Natural killer cell treated with Interleukin-12 subunit alpha and Interleukin-12 subunit beta and Interleukin-15 and Interleukin-18, amount 100 ng/mL, for 72 hours (primary cell): ENCODE measurements at places on chromosomes 2 and 18.

DNA sequence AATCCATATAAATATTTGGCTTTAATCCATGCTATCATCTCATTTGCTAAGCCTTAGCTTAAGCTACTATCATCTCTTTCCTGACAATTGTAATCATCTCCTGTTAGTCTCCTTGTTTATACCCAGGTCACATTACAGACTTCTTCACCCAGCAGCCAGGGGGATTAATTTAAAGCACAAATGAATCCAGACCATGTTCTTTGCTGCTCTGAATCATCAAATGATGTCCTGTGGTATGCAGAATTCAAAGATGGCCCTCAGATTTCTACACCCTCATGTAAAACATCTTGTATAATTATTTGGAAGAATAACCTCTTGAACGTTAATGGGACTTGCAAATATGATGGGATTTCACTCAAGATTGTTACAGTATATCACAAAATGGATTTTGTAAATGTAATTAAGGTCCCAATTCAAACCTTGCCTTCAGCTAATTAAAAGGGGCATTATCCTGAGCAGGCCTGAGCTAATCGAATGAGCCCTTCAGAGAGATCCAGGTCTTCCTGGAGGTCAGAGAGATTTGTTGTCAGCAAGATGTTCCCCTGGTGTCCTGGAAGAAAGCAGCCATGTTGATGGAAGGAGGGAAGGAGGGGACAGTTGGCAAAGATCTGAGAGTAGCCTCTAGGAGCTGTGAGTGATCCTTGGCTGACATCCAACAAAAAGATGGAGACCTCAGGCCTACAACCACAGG, 241.1 kb upstream of the MMADHC start:
- no peak for DNase-seq

DNA sequence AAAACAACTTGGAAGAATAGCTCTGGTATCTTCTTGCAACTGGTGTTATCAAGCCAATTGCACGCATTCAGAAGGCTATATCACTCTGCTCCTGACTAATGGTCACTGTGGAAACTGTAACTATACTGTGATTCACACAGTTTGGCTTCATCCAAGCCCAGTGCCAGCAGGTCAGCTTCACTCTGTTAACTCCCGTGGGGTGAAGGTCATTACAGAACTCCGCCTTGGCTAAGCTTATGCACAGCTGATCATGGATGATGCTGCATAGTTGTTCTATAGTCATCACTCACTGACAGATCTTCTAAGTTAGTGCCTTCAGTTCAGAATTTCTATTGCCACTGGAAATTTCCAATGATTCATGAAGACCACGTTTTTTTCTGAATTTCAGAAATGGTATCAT, 497.2 kb upstream of the NETO1 start:
- no peak for DNase-seq

DNA sequence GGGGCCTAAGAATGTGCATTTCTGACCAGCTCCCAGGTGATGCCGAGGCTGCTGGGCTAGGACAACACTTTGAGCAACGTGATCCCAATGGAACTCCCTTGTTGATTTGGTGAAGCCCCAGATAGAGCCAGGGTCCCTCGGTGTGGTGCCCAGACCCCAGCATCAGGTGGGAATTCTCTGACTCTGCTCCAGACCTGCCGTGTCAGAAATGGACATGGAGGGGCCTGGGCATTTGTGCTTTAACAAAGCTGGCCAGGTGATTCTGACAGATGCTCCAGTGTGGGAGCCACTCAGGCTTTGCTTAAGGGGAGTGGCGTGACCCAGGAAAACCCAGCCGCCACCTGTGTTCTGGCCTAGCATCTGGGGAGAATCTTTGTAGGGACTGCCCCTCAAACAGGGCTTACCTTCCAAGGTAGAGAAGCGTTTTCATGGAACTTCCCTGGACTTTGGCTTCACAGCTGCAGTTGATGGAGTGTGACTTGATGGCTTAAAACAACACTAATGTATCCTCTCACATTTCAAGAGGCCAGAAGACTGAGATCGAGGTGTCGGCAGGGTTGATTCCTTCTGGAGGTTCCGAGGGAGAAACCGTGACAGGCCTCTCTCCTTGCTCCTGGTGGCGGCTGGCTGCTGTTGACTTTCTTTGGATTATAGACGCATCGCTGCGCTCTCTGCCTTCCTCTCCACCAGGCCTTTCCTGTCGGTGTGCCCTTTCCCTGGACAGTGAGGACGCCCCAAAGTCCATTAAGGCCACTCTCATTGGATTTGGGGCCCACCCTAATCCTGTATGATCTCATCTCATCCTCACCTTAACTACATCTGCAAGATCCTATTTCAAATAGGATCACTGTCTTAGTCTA, 57.0 kb upstream of the HDAC4 start:
- no peak for DNase-seq

GRCh38 chr2:117885308-117885707, 70.8 kb downstream of the DDX18 start:
- no peak for DNase-seq

- DNase-seq, result no peak
Measured at GRCh38 chr18:51193621-51194287, 3.7 kb downstream of the MEX3C start.

GRCh38 chr18:904218-905090, at the start of gene ADCYAP1:
TSS of gene ADCYAP1 (plus strand) at chr18:904871. CDS start at chr18:905387, 516 bp downstream.
- DNase-seq, result no peak

GRCh38 chr2:27615316-27615715, 13.5 kb downstream of the CCDC121 start:
- DNase-seq, result no peak

GRCh38 chr2:218872645-218873358, 7.8 kb upstream of the WNT10A start:
- no peak for DNase-seq

DNA sequence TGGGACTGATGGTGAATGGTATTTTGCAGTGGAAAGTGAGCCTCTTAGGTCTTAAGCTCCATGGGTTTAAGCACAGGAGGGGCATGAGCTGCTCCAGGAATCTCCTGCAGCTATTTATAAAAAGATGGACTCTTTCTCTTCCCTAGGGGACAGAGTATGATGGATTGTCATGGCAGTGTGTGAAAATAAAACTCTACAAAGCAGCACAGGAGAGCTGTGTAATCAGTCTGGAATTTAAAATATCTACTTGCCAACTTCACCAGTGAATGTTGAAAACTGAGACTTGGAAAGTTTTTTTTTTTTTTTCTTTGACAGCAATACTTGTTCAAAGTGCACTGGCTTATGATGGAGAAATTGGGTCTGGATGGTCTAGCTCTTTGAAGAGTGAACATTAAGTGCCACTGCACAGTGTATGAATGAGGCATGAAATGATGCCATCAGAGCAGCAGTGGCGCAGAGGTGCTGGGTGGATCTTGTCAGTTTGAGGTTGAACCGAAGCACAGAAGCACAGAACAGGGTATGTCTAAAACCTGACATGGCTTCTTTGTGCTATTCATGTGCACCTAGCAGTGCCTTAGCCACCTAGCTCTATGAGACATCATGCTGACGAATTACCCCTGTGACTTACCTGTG, 245.4 kb downstream of the PTPRM start:
- no peak for DNase-seq

DNA sequence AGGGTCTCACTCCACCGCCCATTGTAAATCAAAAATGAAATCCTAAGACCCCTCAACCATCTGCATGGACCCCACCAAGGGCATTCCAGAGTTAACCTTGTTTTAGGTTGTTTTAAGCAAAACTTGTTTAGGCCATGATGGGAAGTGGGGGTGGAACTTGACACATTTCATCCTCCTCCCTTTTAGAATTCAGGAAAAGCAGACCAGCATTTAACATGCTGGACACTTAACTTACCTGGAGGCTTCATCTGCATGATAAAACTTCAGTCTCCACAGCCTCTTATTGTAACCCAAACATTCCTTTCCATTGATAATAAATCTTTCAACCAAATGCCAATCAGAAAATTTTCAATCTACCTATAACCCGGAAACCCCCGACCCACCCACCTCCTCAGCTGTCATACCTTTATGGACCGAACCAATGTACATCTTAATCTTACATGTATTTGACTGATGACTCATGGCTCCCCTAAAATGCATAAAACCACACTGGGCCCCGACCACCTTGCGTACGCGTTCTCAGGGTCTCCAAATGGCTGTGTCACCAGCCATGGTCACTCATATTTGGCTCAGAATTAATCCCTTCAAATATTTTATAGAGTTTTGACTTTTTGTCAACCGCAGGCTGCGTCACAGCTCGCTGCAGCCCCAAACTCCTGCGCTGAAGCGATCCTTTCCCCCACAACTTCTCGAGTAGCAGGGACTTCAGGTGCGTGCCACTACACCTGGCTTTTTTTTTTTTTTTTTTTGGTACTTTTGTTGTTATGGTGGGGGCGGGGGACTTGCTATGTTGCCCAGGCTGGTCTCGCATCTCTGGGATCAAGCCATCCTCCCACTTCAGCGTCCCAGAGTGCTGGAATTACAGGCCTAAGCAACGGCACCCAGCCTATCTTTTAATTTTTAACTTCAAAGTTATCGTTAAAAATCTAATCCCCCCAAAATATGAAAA, 917 bp downstream of the MPPE1 start:
- DNase-seq, result no peak

DNA sequence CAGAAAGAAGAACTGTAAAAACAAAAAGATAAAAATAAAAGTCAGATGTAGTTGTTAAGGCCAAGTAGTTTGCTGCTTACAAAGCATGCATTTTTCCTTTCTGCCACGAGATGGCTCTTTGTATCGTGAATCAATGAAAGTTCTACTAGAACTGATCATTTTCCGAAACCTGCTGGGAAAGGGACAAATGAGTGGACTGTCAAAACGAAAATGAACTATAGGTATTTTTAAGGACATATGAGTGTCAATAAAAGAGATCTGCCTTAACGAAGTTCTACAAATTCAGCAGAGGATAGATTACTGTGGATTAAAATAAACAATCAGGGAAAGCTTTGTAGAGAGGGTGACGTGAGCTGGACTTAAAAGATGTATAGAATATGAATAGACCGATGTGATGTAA, 15.0 kb upstream of the ELOA2 start:
- DNase-seq, result no peak

DNA sequence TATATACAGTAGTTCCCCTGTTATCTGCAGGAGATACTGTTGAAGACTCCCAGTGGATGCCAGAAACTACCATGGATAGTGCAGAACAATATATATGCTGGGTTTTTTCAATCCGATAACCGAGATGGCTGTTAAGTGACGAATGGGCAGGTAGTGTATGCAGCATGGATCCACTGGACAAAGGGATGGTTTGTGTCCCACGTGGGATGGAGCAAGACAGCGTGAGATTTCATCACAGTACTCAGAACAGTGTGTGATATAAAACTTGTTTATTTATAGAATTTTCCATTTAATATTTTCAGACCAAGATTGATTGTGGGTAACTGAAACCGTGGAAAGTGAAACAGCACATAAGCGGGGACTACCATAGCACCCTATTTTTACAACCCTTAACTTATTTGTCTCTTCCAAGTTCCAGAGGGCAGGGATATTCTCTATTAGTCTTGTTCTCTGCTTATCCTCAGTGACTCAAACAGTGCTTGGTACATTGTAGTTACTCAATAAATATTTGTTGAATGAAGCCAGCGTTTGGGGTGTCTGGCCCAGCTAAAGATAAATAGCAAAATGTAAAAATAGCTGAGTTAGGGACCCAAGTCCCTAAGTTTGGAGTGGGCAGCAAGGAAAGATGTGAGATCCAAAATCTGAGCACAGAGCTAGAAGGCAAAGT, 50.0 kb downstream of the RHBDD1 start:
- no peak for DNase-seq

DNA sequence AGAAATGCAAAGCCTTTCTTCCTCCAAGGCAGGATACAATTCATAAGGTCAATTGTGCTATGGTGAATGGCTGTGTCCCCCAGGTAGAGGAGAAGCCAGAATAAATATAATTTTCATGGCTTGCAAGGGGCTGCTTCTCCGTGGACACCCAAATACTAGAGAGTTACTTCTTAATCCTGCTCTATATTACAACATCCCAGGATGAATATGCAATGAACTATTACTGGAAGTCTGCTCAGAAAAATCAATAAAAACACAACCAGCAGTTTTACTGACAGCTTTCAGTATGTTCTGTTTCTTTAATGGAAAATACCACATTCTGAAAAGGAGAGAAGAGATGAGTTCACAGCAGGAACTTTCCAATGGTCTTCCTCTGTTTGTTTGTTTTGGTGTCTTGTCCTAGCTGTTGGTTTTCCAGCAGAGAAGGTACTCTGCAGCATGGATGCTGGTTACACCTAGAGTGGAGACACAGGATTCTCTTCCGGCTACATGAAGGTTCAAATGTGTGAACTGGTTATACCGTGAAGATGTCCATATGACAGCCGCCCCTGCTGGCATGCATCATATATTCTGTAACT, 213.0 kb downstream of the PID1 start:
- DNase-seq, result no peak

DNA sequence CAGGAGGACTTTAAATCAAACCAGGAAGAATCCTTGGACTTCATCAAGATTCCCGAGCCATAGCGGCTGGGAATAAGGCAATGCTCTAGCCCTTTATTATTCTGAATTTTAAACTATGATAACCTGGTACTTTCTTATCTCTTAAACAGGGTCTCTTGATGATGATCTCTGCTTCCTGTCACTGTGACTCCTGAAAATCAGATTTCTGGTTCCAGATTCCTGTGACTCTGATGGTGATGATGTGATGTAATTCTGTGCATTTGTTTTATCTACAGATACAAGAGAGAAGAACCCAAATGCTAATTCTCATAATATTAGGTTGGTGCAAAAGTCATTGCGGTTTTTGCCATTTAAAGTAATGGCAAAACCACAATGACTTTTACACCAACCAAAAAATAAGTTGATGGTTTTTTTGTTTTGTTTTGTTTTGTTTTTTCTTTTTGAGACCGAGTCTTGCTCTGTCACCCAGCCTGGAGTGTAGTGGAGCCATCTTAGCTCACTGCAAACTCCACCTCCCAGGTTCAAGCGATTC, 116.3 kb upstream of the CREB1 start:
- DNase-seq, result no peak

DNA sequence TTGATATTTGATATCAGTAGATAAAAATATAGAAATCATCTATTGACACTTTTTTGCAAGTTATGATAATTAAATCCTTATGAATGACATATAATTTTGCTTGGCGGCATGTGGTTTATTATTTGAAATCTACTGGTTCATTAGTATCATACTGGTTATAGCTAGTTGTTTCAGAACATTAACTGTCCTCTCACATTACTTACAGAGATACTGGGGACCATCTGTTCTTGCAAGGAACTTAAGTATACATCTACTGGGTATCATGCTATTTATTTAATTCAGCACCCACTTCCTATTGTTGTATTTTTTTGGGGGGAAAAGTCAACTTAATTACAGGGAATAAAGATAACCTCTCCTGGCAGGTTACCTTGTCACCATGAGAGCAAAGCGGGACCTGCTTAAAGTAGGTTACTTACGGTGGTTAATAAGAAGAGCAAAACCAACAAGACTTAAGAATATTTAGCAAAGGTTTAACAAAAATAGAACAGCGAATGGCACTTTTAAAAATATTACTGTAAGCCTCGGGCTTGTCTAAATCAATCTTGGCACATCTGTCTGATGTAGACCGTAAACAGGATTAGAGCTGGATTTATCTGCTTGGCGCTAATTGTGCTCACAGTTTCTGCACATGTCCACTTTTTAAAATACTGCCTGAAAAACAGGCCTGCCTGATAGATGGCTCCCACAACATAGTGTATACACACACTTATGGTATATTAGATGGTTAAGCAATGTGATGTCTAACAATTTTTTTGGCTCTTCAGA, 41.8 kb downstream of the CERKL start:
- no peak for DNase-seq
